T47D (cell line): ENCODE measurements at places on chromosomes 7 and 10.

DNA sequence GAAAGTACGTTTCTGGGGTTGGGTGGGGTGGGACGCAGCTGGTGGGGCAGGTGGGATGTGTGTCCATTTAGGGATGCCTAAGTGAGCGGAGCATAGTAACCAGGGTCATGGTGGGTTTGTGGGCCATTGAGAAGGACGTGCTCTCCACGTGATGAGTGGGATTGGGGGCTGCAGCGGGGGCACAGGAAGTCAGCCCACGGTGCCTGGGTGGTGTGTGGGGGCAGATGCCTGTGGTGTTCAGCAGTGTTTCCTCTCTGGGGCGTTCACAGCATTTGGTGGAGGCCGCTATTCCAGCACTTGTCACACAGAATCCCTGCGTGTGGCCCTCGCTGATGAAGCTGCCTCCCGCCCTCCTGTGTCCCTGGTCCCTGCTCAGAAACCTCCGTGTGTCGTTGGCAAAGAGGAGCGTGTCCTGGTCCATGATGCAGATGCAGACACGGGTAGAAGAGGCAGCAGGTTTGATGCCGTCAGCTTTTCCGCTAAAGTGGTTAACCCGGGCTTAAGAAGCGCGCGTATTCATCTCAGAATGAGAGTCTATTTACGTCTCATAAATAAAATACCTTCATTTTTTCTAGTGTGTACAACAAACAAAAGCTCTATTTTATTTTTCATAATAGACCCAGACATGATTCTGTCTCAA is 274.2 kb downstream of the ADARB2 start:
- no peak for DNase-seq

DNA sequence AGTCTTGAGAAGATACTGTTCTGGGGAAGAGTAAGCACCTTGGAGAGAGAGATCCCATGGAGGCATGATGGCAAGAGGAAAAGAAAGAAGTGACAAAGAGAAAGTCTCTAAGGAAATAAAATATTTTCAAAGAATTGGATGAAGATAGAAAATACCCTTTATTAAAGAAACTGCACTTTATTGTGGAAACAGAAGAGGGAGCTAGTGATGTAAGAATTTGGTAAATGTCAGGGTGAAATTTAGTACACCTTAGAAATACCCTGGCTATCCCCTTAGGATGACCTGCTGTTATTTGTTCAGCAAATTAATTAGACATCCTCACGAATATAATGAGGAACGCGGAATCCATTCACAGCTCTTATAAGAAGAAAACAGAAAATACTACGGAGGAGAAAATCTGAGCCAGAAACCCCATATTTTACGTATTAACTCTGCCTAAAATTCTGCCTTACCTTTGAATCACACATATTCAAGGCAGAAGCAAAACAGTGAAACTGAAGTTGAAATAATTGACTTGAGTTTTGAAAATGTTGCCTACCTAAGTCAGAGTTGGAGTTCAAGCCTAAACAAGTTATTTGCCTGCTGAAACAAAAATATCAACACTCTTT is 90.7 kb downstream of the TFPI2 start:
- peak; percentile 64 for DNase-seq

DNA sequence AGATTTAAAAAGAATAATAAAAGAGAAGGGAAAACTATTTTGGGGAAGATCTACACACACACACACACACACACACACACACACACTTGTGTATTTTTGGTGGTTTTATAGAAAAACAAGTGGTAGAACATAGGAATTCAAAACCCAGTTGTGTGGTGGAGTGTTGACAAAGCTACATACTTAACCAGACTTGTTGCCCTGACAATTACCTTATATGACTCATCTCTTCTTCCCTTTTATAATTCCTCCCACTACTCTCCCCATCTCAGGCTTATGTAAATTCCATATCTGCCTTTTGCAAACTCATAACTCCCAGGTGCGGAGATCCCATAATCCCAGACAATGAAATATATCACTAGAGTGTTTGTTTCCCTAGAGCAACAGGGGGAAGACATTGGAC is 873.7 kb downstream of the NXPH1 start:
- no peak for DNase-seq

DNA sequence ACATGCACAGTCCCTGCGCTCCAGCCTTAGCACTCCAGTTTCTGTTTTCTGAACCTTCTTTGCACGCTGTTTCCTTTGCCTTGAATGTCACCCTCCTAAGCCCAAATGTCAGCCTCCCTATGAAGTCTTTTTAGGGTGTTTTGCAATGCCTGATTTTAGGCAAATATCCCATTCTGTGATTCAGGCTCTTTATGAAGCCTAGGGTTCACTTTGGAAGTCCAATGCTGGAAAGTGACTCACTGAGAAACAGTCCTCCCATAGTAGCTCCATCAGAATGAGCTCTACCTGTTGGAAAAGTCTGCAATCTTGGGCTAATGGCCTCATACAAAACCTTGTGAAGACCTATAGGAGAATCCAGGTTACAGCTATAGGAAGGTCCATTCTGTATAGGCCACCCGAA is 5.3 kb downstream of the LAMB4 start:
- no peak for DNase-seq

GRCh38 chr7:99504281-99504602 is 220 bp upstream of the ZKSCAN5 start:
- DNase-seq, result no peak

- no peak for DNase-seq
Measured at GRCh38 chr10:54335296-54335695, 465.7 kb downstream of the PCDH15 start.

- peak; percentile 3 for DNase-seq
Measured at GRCh38 chr7:111980725-111981124, 225.5 kb downstream of the DOCK4 start.

GRCh38 chr7:92527300-92528187 is 776 bp downstream of the PEX1 start:
- DNase-seq, result peak; percentile 53

DNA sequence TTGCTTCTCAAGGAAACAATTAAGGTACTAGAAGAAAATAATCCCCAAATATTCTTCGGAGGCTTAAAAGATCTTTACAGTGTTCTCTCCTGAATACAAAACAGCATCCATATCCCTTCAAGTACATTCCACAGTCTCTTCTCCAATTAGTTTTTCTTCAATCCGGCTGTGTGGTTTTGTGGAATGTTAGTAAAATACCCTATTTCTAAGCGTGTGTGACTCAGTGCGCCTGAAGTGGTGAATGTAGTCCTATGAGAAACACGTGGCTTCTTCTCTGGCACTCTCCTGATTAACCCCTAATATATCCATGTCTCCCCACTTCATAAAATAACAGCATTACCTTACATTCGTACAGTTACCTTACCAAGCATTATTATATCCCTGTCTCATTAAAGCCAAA is 570.2 kb downstream of the ARL4A start:
- no peak for DNase-seq

DNA sequence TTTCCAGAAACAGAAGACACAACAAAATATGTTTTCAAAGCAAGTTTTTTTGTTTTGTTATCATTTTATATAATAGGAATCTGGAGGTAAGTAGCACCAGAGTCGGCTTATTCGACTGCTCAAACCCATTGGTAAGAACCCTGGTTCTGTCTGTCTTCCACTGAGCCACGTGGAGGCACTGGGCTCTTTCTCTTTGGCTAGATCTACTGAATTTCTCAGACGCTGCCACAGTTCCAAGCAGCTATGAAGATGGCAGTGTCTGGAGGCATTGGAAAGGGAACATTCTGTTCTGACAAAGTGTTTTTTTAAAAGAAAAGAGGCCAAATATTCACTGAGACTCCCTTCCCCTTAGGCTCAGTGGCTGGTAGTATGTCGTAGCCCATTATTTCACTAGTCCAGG is 338.8 kb downstream of the NRG3 start:
- DNase-seq, result no peak

DNA sequence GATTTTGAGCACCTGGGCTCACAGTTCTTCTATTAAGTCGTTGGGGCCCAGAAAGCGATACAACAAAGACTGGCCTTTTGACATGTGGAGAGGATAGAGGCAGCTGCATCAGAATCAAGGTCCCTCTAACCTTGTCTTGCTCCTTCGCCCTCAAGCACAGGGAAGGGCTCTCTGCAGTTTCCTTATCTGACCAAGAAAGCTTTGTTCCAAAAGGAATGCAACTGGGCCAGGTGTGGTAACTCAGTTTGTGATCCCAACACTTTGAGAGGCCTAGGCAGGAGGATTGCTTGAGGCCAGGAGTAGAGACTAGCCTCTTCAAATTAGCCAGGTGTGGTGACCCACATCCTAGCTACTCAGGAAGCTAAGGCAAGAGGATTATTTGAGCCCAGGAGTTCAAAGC is 32.2 kb downstream of the SVOPL start:
- DNase-seq, result no peak

DNA sequence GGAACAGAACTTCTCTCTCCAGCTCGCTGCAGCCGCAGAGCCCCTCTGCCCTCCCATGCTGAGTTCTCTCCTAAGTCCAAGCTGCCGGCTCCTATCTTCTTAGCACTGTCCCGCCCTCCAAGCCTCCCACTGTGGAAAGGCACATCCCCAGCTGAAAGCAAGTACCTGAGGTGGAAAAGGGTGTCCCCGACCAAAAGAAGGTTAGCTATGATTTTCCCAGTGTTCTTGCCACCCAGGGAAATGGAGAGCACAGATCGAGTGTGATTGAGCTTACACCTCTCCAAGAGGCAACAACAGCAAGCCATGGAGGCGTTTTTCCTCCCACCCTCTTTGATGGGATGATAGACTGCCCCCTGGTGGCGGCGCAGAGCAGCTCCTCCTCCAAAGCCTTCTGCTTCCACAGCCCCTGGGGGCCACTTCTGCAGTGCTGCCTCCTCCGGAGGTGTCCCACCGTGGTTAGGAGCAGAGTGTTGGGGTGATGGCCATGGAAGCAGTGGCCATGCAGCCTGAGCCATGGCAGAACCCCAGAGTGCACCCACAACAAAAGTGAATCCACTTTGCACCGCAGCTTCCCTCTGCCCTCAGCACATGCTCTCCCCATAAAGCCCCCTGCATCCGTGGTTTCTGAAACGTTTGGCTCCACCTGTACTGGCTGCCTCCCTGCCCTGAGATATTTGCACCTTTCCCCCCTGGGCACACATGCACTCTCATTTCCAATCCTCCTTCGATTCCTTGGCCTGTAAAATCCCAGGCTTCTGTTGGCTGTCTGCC is 143.1 kb upstream of the STK17A start:
- DNase-seq, result peak; percentile 67

GRCh38 chr7:131536361-131536849 is 20.0 kb downstream of the PODXL start:
- DNase-seq, result no peak
